ENCODE measurements at places on chromosomes 3 and 15.

DNA sequence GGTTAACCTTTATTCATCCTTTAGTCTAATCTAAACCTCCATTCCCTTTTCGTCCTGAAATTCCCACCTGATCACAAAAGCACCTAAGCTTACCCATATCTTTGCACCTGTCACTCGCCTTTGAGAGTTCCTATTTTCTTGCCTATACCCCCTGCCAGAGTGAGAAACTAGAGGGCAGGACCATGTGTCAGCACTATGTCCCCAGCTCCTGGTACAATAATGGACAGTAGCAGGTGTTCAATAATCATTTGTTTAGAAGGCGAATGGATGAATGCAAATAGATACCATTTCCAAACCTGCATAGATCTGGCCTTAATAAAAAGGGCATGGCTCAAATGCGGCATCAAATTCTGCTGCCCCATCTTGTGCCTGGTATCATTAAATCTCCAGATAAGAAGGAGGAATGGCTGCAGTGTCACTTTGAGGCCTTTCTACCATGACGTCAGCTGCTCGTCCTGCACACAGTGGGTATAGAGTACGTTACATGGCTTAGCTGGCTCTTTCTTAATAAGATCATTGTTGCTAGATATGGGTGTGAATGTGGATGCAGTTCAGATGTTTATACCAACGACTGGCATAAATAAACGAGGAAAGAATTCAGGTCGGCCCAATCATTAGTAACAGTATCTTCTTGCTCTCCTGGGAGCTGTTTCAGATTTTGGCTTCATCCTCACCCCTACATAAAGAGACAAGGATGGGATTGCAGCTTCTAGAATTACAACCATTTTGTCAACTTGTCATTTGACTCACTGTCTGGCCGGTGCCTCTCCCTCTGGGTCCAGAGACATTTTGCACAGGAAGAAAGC is 148.7 kb downstream of the RORA start:
- no peak for DNase-seq

GRCh38 chr3:111811811-111812210 is 47.3 kb upstream of the PHLDB2 start:
- no peak for DNase-seq

GRCh38 chr3:129592381-129593131 is 13.9 kb downstream of the PLXND1 start:
- DNase-seq, result no peak

DNA sequence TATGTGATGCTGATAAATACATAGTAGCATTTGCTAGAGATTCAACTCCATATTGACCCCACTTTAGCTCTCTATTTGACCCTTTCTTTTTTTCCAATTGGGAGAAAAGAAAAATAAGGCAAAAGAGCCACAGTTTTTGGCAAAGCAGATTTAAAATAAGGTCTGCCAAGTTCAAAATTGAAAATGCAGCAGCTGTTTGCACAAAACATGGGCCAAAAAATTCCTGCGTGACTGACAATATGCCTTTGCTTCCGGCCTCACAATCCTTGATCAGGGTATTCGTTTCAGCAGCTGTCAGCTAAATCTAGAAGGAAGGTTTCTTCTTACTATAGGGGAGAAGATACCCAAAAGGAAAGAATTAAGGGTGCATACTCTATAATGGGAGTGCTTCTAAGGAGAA is 563.5 kb upstream of the CCDC54 start:
- no peak for DNase-seq

GRCh38 chr3:178676942-178677790 is 140.9 kb downstream of the KCNMB2 start:
- DNase-seq, result no peak

DNA sequence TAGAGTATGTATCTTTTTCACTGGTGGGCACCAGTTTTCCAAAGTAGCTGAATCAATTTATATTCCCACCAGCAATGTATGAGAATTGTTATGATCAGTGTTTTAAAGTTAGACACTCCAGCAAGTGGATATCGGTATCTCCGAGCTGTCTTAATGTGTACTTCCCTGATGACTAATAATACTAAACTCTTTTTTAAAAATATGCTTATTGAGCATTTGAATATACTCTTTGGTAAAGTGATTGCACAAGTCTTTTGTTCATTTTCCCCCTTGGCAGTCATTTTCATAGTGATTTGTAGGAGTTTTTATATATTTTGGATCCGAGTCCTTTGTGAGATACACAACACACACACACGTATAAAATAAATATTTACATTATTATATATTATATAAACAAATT is 12.5 kb upstream of the FEM1B start:
- DNase-seq, result no peak

- no peak for DNase-seq
Observed at GRCh38 chr3:87792534-87793336, 266.1 kb downstream of the CGGBP1 start.

DNA sequence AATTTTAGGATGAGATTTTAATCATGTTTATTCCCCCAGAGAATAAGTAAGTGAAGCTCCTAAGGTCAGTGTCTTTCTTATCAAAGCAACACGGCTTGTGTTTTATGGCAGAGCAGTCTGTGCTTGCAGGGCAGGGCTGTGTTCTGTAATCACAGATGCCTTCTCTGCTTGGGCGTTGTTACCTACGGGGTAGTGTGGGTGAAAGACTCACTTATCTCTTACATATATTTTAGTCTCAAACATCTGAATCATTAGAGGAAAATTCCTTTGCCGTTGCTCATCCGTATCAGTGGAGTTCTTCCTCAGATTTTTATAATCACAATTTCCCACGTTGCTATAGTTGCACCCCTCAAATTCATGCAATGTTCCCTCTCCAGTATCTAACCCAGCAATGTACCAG is 271.7 kb upstream of the MEIS2 start:
- DNase-seq, result no peak

DNA sequence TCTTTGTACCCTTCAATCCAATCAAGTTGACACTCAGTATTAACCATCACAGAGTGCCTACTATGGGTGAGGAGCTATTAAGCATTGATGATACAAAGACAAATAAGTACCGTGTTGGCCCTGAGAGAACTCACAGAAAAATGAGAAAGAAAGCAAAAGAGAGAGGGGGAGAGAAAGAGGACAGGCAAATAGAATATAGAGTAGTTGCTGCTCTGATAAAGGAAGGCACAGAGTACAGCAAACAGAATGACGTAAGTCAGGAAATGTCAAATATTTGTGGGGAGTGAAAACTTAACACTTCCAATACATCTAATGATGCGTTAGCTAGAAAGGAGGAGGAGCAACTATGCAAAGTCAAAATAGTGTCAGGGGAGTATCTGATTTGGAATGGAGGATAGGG is 320.6 kb upstream of the KCNH8 start:
- DNase-seq, result no peak

DNA sequence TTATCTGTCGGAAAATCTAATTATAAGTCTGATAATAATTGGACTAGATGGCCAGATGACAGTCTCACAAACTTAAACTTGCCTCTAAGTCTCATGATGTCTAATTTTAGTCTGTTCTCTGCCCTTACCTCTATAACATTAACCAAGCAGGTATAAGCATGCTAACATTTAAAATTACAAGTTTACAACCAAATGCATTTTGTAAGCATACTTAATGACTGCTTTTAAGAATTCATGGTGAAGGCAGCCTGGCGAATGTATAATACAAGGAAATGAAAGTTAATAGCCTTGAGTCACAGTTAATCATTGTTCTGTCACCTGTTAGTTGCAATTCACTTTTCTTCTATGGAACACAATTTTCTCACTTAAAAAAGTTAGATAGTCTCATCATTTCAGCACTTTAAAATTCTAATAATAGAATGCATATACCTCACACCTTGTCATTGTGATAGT is 16.5 kb downstream of the BCHE start:
- no peak for DNase-seq

- no peak for DNase-seq
Observed at GRCh38 chr15:98447069-98447468, 201.3 kb upstream of the IGF1R start.

DNA sequence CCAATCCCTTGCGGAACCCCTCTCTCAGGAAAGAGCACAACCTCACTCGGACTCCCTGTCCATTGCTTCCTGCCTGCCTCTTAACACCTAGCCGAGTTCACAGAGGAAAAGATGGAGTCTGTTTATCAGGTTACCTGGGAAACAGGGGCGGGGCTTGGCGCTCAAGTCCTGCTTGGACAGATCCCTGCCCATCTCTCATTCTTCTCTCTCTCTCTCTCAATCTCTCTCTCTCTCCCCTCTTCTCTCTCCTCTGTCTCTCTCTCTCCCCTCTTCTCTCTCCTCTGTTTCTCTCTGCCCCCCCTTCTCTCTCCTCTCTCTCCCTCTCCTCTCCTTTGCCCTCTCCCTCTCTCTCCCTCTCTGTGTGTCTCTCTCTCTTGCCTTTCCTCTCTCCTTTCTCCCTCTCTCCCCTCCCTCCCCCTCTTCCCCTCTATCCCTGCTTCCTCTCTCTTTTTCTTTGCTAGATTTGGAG is at the start of gene EFHB:
Gene EFHB, minus strand, starts transcription at position 120 of the 469 bp plus-strand sequence. CDS start 199 bp downstream, outside the sequence.
- peak; percentile 30 for DNase-seq

DNA sequence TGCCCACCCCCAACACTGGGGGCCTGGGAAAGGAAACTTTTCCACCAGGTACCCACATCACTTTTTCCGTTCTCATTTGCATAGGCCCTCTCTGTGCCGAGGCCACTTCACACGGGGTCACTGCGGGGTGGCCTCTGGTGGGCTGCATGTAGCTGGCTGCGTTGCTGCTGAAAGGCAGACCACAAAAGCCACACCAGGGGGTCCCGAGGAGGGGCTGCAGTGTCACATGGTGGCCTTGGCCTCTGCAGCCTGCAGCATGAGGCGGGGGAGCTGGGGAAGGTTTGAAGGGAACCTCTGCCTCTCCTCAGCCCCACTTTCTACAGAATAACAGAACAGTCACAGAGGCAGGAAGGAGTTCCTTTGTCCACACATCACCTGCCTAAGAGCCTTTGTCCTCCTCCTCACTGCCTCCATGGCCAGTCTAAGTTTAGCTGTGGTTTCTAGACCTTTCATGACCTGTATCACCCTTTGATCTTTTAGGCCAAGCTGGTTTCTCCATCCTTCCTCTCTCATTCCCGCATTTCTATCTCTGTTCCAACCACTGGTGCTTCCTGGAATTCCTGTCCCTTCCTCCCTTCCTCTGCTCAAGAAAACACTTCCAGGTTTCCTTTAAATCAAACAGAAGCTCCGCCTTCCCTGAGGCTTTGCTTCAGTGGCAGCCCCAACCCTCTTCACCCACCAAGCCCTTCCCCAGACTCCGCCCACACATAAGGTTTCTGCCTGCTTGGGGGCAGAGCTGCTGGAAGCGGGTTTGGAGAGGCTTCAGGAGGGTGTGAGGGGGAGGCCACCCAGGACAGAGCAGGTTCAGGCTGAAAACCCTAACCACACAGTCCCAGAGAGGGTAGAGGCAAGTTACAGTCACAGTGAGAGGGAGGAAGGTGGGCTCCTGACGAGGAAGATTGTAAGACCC is 150.7 kb upstream of the TLE3 start:
- DNase-seq, result no peak

DNA sequence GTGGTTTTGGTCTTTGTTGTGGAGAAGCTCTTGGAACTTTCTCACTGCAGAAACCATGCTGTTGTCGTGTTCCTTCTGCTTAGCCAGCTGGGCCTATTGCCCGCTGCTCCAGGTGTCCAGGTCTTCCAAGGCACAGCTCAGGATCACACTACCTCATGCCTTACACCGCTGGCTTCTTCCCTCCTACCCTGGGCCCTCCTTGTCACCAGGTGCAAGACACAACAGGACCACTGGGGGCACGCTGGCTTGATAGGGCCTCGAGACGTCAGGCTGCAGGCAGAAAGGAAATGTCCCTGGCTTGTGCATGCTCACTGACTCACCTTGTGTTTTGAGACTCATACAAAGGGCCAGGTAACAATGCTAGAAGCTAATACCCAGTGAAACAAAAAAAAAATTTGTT is 32.3 kb downstream of the PAQR9 start:
- DNase-seq, result no peak

DNA sequence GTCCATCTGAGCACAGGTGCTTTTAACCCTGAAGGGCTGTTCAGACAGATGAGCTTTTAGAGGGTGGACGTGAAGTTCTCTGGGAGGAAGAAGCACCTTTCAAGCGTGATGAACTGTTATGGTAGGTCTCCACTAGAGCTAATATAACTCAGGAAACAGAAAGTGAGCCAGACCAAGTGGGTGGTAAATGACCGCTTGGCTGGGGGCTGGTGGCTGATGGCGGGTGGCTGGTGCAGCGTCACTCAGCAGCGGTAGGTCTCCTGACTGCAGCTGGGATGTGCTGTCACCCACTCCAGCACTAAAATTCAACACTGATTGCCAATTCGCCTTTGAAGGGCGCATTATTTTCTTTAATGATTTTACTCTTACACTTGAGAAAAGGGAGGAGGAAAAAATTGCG is 31.2 kb upstream of the LACTB start:
- no peak for DNase-seq

GRCh38 chr3:104825116-104825515 is 541.6 kb upstream of the ALCAM start:
- DNase-seq, result no peak

DNA sequence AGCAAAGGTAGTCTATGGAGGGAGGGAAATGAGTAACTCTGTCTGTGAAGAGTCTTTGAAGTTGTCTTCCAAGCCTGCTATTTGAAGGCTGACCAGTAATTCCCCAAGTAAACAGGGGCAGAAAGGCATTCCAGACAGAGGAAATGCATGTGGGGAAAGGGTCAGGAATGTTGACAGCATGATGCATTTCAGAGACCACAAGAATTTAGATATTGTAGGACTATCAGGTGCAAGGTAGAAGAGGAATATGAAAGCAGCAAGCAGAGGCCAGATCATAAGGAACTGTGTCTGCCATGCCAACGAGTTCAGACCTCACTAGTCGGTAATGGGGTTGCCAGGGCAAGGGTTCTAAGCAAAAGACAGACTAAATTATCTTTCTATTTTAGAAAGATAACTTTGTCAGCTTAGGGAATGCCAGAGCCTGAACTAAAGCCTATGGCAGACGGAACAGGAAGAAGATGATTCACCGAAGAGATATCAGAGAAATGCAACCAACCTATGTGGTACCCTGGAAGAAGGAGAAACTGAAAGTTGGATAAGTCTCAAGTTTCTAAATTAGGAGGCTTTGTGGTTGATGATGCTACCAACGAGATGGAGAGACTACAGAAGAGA is 327.0 kb upstream of the RORA start:
- DNase-seq, result peak; percentile 38

DNA sequence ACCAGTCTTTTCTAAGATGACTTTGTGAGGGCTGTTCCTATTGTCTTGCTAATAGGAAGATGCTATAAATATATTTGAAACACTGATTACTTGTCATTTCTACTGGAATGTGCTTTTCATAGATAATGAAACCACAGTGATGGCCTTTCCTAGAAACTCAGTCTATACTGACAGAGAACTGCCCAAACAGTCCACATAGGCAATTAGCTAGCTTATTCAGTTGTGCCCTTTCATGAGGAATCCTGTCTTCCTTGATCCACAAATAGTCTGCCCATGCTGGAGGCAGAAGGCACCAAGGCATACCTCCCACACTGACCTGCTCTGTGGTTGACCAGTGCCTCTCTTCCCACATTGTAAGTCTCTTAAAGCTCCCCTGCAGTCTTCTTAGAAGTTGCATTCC is 135.9 kb downstream of the CMSS1 start:
- no peak for DNase-seq

- no peak for DNase-seq
Observed at GRCh38 chr15:82855286-82856100, 46.1 kb downstream of the WHAMM start.

GRCh38 chr3:121659586-121659985 is 1.1 kb downstream of the HCLS1 start:
- no peak for DNase-seq

- DNase-seq, result no peak
Observed at GRCh38 chr3:147418808-147419701, 9.9 kb downstream of the ZIC1 start.
